ENCODE measurements at places on chromosomes 4 and X. TPM values are rescaled to one million over a fixed set of nuclear protein-coding genes. Genes with fewer than 3 reads are reported as not detected.

- peaks cover 17% of the 10 kb centered on the region for H3K4me1 ChIP-seq
- no peak for DNase-seq
- H3K27me3 ChIP-seq, result peaks cover 20% of the 10 kb centered on the region
- no peaks in the 10 kb centered on the region for H3K36me3 ChIP-seq
- no peak overlapping the region for H3K4me3 ChIP-seq
- H3K27ac ChIP-seq, result no peak overlapping the region
Observed at GRCh38 chr4:183403961-183404360, 40.5 kb upstream of the CDKN2AIP start.

- peaks cover 17% of the 10 kb centered on the region for H3K4me1 ChIP-seq
- no peak for DNase-seq
- peaks cover 2% of the 10 kb centered on the region for H3K36me3 ChIP-seq
- H3K27ac ChIP-seq, result peak overlapping the region; percentile 40
- no peaks in the 10 kb centered on the region for H3K27me3 ChIP-seq
- no peak overlapping the region for H3K4me3 ChIP-seq
Observed at GRCh38 chrX:41862562-41863184, 60.7 kb downstream of the CASK start.

GRCh38 chr4:97235521-97235920 lies 907.8 kb downstream of the STPG2 start:
- H3K4me1 ChIP-seq, result no peaks in the 10 kb centered on the region
- no peak overlapping the region for H3K4me3 ChIP-seq

DNA sequence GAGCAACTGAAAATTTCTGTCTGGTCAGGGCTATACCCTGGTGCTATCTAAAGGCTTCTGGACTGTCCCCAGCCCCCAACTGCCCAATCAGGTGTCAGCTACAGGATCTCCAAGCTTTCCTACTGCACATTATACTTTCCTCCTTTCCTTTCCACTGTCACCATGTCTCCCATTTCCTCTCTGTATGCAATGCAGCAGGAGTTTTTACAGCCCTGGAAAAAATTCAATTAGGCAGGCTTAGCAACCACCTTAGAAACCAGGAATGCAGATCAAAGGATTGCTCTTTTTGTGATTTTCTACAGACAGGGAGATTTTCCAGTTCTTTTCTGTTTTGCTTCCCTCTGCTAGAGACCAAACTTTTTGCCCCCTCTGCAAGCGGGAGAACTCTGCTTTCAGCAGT lies 6.0 kb upstream of the NAF1 start:
- no peaks in the 10 kb centered on the region for H3K4me1 ChIP-seq
- peaks cover 2% of the 10 kb centered on the region for H3K27me3 ChIP-seq
- H3K36me3 ChIP-seq, result no peaks in the 10 kb centered on the region
- H3K27ac ChIP-seq, result no peak overlapping the region
- no peak for DNase-seq
- H3K4me3 ChIP-seq, result no peak overlapping the region

DNA sequence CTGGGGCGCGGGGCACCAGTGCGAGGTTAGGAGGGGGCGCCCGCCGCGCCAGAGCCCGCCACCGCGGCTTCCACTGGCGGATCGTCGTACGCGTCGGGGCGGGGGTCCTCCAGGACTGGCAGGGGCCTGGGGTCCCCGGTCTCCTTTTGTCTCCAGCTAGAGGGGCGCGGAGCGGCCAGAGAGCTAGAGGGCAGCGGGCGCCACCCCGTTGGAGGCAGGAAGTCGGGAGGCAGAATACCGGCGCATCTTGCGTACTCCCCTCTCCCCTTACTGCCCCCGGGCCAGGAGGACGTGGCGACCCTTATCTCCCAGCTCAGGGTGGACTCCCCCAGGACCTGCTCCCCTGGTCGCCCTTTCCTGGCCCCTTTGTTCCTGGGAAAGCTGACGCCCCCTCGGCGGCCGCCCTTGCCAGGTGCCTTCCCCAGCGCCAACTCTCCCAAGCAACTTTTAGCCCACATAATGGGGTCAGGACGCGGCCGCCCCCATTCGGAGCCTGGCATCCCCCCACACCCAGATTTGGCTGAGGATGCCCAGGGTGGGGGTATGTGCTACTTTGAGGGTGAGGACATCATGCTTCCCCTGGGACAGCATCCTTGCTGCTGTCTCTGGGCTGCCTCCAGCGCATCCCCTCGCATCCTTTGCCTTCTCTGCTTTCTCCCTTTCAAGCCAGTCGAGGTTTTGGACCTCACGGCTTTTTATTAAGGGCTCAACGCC lies 933 bp downstream of the CNKSR2 start:
- H3K4me3 ChIP-seq, result peak overlapping the region; percentile 77
- peaks cover 25% of the 10 kb centered on the region for H3K4me1 ChIP-seq
- H3K27me3 ChIP-seq, result peaks cover 14% of the 10 kb centered on the region
- H3K27ac ChIP-seq, result no peak overlapping the region

HHIP gene
- not detected for total RNA-seq

GRCh38 chr4:172202480-172203076 lies 389.4 kb downstream of the GALNTL6 start:
- no peak overlapping the region for H3K4me3 ChIP-seq
- no peak for DNase-seq
- no peaks in the 10 kb centered on the region for H3K4me1 ChIP-seq
- no peaks in the 10 kb centered on the region for H3K27me3 ChIP-seq
- H3K36me3 ChIP-seq, result no peaks in the 10 kb centered on the region

SPANXN3 gene
- total RNA-seq, result not detected

- H3K27ac ChIP-seq, result no peak overlapping the region
- H3K27me3 ChIP-seq, result no peaks in the 10 kb centered on the region
- H3K4me3 ChIP-seq, result no peak overlapping the region
- H3K36me3 ChIP-seq, result no peaks in the 10 kb centered on the region
Observed at GRCh38 chrX:4110964-4111363, 397.5 kb upstream of the PRKX start.

GRCh38 chrX:25198891-25199290 lies 183.1 kb upstream of the ARX start:
- no peak overlapping the region for H3K4me3 ChIP-seq
- H3K36me3 ChIP-seq, result no peaks in the 10 kb centered on the region
- no peak overlapping the region for H3K27ac ChIP-seq

SSX3 gene
- not detected for total RNA-seq
